ENCODE measurements at places on chromosomes 5 and 9. TPM values are rescaled to one million over a fixed set of nuclear protein-coding genes. Genes with fewer than 3 reads are reported as not detected.

DNA sequence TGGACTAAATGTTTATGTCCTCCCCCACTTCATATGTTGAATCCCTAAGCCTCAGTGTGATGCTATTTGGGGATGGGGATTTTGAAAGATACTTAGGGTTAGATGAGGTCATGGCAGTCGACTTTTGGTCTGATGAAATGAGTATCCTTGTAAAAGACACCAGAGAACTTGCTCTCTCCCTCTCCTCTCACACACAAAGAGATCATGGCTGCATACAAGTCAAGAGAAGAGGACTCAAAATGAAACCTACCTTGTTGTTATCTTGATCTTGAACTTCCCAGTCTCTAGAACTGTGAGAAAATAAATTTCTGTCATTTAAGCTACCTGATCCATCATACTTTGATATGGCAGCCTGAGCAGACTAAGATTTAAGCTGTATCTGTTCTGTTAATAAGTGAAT is 144.0 kb upstream of the HAPLN1 start:
- DNase-seq, result no peak
- no peak overlapping the region for H3K4me3 ChIP-seq

- no peaks in the 10 kb centered on the region for H3K27me3 ChIP-seq
- H3K27ac ChIP-seq, result no peak overlapping the region
- no peaks in the 10 kb centered on the region for H3K36me3 ChIP-seq
- DNase-seq, result no peak
- H3K4me3 ChIP-seq, result no peak overlapping the region
- H3K4me1 ChIP-seq, result no peaks in the 10 kb centered on the region
These were observed 973.6 kb upstream of the WWC1 start for GRCh38 chr5:167317884-167318283.

DNA sequence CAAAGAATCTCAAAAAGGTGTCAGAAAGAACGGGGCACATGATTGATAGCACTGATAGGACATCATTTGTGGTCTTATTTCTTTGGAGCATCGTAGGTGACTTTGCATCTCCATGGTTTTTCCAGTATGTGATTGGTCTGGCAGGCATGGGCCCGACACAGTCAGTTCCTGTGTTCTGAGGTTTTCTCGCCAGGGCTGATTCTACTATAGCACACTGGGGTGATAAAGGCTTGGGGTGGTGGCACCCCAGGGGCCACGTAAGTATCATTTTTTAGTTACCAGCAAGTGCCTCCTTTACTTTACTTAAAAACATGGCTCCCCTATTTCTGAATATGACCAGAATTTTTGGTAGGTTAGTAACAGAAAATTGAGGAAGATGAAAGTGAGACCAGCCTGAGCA is 202.7 kb downstream of the RFK start:
- no peak for DNase-seq
- peak overlapping the region; percentile 20 for H3K27ac ChIP-seq
- no peak overlapping the region for H3K4me3 ChIP-seq
- peaks cover 2% of the 10 kb centered on the region for H3K4me1 ChIP-seq
- H3K27me3 ChIP-seq, result no peaks in the 10 kb centered on the region

DNA sequence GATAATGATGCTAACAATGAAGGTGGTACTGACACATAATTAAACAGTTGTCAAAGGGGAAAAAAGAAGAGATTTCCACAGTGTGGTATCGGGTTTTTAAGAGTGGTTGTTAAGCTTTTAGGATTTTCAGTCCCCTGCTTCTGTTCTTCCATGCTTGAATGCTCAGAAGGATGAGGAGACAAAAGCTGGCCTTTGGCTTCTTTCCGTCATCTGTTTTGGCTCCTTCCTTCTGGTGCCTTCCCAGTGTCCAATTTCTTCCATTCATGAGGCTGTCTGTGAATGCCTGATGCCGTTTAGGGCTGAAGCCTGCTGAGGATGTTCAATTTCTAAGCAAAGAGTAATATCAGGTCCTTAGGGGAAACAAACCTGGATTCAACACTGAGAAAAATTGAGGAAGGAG is 179.6 kb upstream of the GLRA1 start:
- no peaks in the 10 kb centered on the region for H3K36me3 ChIP-seq
- no peaks in the 10 kb centered on the region for H3K4me1 ChIP-seq
- no peak overlapping the region for H3K27ac ChIP-seq
- no peak overlapping the region for H3K4me3 ChIP-seq
- no peak for DNase-seq
- H3K27me3 ChIP-seq, result peaks cover 3% of the 10 kb centered on the region

RFESD gene
- total RNA-seq, result 9.3 TPM

PCDHGA5 gene
- 0.30 TPM for total RNA-seq

EGFLAM gene
- total RNA-seq, result not detected

ADGRV1 gene
- total RNA-seq, result 0.08 TPM

Data from naive thymus-derived CD8-positive, alpha-beta T cell (primary cell).